ENCODE measurements at places on chromosomes 7 and 10. TPM values are rescaled to one million over a fixed set of nuclear protein-coding genes. Genes with fewer than 3 reads are reported as not detected.

The CALY gene
- total RNA-seq = 3.0 TPM

The ATRNL1 gene
- 190 TPM for total RNA-seq

The SLC16A9 gene
- 32.4 TPM for total RNA-seq

The CTTNBP2 gene
- total RNA-seq = 19.7 TPM

The LMOD2 gene
- 6.0 TPM for total RNA-seq

The TDRD1 gene
- total RNA-seq = 0.38 TPM

The CYP26A1 gene
- total RNA-seq = 16.8 TPM

The SCART1 gene
- total RNA-seq = 2.9 TPM

The SVOPL gene
- total RNA-seq = 0.99 TPM

The TMUB1 gene
- 21.1 TPM for total RNA-seq

The LRRTM3 gene
- 5.2 TPM for total RNA-seq

The GFRA1 gene
- 62.2 TPM for total RNA-seq

The PKD2L1 gene
- 0.16 TPM for total RNA-seq

The TES gene
- total RNA-seq = 76.4 TPM

The SH2D4B gene
- not detected for total RNA-seq

The BTAF1 gene
- total RNA-seq = 106 TPM

The CDNF gene
- 3.0 TPM for total RNA-seq

The EFCAB10 gene
- total RNA-seq = 0.99 TPM

The C10orf143 gene
- total RNA-seq = 0.71 TPM

The TMEM248 gene
- 77.2 TPM for total RNA-seq

The LRRC17 gene
- total RNA-seq = 46.9 TPM

The ZPBP gene
- total RNA-seq = 5.7 TPM

The KEL gene
- total RNA-seq = 5.1 TPM

The LBX1 gene
- total RNA-seq = not detected

The ACTA2 gene
- 647 TPM for total RNA-seq

The DOCK4 gene
- 85.9 TPM for total RNA-seq

The RSPH10B2 gene
- total RNA-seq = not detected

The CYP26C1 gene
- total RNA-seq = 0.38 TPM

The HMX3 gene
- 1.1 TPM for total RNA-seq

The KAZALD1 gene
- 24.5 TPM for total RNA-seq

The EPHA1 gene
- total RNA-seq = 2.1 TPM

The INMT gene
- total RNA-seq = 3.2 TPM

The FAM25G gene
- not detected for total RNA-seq

The PIK3CG gene
- 3.4 TPM for total RNA-seq

The CDC14C gene
- 0.22 TPM for total RNA-seq

The ANXA8 gene
- total RNA-seq = 0.88 TPM

The SPACDR gene
- total RNA-seq = not detected

The SPAM1 gene
- total RNA-seq = not detected

The RTKN2 gene
- total RNA-seq = 13.4 TPM

The PON1 gene
- total RNA-seq = not detected

The OR2A12 gene
- not detected for total RNA-seq

The SDHAF3 gene
- total RNA-seq = 20.9 TPM

The DLX5 gene
- not detected for total RNA-seq

The CALD1 gene
- total RNA-seq = 151 TPM

The FAM131B gene
- total RNA-seq = 13.0 TPM

The HOXA3 gene
- total RNA-seq = not detected

The DNTT gene
- total RNA-seq = not detected

The PPP1R3A gene
- total RNA-seq = 11.1 TPM

The LAMB4 gene
- total RNA-seq = 3.7 TPM

The POLR2J2 gene
- total RNA-seq = 7.2 TPM

The MLXIPL gene
- 0.82 TPM for total RNA-seq

The CFAP70 gene
- total RNA-seq = 4.9 TPM

The CAV1 gene
- 98.6 TPM for total RNA-seq

The NUP42 gene
- total RNA-seq = 46.0 TPM

The PDK4 gene
- total RNA-seq = 8.9 TPM

The CYP3A4 gene
- total RNA-seq = not detected

The TMEM184A gene
- 3.5 TPM for total RNA-seq

The NOS3 gene
- 7.9 TPM for total RNA-seq

The KLF6 gene
- 67.1 TPM for total RNA-seq
